ENCODE measurements at places on chromosomes 1 and 21.

DNA sequence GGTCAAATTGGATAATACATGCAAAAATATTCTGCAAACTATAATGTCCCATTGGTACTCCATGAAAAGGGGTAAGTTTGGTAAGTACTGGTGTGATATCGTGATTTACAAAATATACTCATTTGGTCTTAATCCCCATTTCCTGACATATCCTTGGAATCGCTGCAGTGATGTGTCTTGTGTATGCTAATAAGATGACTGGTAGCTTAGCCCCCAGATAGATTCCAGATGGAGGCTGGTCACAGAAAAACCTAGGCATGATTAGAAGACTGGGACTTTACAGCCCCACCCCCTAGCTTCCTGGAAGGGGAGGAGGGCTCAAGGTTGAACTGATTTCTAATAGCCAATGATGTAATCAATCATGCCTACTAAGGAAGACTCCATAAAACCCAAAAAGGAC is 3.0 kb downstream of the VAMP4 start:
- DNase-seq: no peak

DNA sequence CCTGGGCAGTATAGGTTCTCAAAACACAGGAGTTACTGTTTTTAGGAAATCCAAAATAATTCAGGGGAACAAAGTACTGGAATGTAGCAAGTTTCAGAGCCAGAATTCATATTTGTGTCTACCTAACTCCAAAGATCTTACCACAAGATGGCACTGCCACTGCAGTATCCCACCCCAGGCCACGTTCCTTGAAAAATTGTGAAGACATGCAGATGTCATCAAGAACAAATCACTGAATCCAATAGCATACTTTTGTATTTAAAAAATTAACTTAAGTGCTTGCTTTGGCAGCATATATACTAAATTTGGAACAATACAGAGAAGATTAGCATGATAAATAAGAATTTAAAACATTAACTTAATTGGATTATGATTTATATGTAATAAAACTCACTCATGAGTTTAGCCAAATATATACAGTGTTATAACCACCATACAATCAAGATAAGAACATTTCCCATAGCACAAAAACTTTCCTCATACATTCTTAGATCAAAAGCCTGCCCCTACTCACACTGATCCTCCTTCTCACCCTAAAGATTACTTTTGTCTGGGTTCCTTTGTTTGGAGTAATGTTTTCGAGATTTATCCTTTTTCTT is 209.9 kb downstream of the FAF1 start:
- no peak for DNase-seq

GRCh38 chr1:215807218-215807617 is 240.1 kb downstream of the KCTD3 start:
- no peak for DNase-seq

DNA sequence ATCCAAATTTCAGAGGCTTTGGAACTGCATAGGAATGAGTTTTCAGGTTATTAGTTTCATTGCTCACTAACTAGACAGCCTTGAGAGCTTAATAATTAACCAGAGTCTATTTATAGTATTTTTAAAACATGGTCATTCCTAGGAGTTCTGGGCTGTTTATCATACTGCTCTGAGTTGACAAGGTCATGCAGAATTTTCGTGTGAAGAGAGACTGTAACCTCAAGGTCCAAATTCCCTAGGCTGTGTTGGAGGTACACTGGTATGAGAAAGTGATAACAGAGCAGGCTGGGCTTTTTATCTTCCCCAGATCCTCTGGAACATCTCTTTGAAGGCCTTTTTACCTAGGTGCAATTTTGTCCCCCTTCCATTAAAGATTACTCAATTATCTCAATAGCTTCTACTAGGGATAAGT is 736.3 kb downstream of the LTN1 start:
- DNase-seq: no peak

GRCh38 chr1:86714561-86715244 is 10.3 kb downstream of the SH3GLB1 start:
- no peak for DNase-seq

- DNase-seq: no peak
Measured at GRCh38 chr1:24586970-24587820, 31.3 kb downstream of the NCMAP start.

DNA sequence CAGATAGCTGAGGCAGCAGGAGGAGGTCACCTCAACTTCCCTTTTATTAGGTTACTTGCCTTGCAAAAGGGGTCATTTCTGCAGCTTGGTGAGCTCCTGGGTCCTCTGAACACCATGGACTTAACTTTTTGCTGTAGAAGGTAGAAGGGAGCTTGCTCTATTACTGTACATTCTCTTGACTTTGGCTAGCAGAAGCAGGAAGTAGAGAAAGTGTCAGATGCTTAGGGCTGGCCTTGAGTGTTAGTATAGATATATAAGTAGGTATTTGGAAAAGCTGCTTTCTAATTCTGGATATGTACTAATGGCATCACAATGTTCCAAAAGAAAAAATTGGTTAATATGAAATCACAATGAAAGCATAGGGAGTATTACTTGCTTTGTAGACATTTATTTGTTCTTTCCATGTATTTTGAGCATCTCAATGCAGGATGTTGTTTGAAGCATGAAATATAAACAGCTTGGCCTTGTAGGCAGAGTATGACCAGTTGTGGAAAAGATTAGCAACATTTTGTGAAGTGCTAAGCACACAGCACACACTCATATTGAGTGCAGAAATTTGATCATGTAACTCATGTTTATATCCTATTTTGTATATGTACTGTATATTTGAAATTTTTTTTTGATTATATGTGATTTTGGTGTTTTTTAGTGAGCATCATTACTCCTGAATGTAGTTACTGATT is 108.8 kb downstream of the DYRK1A start:
- DNase-seq: no peak

GRCh38 chr1:164602480-164603093 is 43.6 kb downstream of the PBX1 start:
- DNase-seq: no peak

- no peak for DNase-seq
Measured at GRCh38 chr1:108129999-108130398, 70.1 kb downstream of the SLC25A24 start.

- peak; percentile 31 for DNase-seq
Measured at GRCh38 chr1:20574686-20575540, 14.0 kb upstream of the CDA start.

DNA sequence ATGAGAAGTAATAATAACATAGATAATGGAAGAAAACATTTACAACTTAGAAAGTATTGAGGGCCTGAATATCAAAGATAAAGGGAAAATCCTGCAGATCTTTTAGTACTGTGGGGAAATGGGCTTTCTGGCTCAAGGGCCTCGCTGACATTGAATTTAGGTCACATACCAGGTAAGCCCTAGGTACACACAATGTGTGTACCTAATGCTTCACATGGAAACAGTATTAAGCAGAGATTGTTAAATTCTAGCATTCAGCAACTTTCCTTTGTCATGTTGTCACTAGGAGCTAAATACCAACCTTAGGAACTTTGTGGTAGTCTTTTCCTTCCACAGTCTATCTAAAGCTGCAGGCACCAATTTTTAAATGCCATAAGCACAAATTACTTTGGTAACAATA is 49.7 kb downstream of the ODF2L start:
- DNase-seq: no peak

DNA sequence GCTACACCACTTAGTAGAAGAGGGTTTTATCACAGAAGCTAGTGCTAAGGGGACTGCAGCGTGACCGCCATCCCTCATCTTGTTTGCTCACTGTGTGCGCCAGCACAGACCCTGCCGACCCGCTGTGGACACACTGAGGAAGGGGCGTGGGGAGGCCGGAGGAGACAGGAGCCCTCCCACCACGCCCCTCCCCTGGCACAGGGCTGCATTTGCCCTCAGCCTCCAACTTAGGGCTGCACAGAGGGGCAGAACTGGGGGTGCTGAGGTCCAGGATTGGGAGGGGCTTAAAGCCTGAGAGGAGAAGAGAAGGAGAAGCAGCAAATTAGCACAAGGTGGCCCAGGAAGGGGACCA is 37.2 kb downstream of the RRP1 start:
- no peak for DNase-seq

DNA sequence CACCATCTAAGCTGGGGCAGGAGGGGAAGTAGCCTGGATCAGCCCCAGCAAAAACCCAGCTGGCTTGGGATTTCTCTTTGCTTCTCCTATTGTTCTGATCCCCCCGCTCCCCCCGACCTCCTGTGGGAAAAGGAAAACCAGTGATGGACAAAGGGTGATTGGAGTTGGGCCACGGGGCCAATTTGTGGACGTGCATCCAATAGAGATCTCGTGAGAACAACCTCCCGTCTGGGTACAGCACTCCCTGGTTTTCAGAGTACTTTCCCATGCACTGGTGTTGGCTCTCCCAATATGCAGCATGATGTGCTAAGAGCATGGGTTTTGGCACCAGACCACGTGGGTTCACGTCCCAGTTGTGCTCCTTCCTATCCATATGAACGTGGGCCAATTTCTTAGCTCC is 9.0 kb downstream of the BLACAT1 start:
- DNase-seq: no peak

- DNase-seq: no peak
Measured at GRCh38 chr1:20069874-20070273, at the start of gene PLA2G5. PLA2G5 (plus strand) TSS chr1:20070194; CDS start chr1:20084831, 14,637 bp downstream.
